ENCODE measurements at places on chromosomes 6 and 20.

GRCh38 chr6:15263780-15264374, 18.0 kb downstream of the JARID2 start:
- no peak for DNase-seq

GRCh38 chr20:51135926-51136715, 113.2 kb upstream of the KCNG1 start:
- no peak for DNase-seq

DNA sequence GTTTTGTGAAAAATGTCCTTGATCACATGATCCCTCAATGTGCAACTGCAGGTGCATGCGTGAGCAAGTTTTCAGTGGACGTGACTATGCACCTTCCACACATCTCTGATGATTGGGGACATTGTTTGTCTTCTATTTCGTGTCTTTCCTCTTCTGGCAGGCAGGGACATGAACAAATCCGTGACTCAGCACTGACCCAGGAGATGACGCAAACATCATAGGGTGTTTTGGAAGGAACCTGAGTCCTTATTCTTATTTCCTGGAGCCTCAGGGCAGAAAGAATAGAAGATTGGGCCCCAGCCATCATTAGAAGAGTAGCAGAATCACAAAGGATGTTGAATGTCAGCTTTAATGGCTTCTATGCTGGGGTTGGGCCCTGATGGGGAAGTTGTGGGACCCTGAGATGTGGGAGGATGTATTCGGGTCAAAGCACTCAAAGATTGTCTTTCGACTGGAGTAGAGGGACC, 11.9 kb upstream of the SIRPD start:
- peak; percentile 81 for DNase-seq

DNA sequence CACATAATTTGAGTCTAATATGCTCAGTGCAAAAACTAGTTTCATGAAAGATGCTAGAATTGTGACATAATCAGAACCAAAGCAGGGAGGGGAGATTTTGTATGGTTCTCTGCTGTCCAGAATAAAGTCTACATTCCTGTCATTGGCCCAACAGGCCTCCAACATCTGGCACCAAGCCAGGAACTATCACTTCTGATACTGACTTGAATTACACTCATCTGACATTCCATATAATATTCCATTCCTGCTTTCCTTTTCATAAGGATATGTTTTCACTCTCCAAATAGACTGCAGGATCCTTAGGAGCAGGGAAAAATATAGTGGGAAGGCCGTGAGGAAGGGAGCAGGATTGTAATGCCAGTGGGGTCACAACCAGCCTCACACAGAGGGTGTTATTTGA, 84.6 kb upstream of the BTN3A2 start:
- DNase-seq, result no peak

DNA sequence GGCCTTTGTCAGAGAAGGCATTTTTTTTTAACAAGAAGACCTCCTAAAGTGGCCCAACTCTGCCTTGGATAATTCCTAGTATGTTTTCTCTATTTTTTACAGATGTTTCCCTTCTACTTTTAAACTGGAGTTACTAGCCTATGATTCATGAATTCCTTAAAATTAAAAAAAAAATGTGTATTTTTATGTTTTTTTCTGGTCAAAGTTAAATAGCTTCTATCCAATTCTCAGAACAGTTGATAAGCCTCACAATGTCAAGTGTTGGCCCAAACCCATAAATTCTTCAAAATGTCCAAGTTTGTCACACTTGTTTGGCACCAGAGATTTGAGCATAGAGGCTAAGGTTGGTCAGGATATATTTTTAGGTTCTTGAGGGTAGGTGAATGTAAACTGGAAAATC, 64.0 kb downstream of the JAG1 start:
- DNase-seq, result no peak

- DNase-seq, result no peak
These were observed 192.4 kb downstream of the ZMYND8 start for GRCh38 chr20:47164140-47164539.

DNA sequence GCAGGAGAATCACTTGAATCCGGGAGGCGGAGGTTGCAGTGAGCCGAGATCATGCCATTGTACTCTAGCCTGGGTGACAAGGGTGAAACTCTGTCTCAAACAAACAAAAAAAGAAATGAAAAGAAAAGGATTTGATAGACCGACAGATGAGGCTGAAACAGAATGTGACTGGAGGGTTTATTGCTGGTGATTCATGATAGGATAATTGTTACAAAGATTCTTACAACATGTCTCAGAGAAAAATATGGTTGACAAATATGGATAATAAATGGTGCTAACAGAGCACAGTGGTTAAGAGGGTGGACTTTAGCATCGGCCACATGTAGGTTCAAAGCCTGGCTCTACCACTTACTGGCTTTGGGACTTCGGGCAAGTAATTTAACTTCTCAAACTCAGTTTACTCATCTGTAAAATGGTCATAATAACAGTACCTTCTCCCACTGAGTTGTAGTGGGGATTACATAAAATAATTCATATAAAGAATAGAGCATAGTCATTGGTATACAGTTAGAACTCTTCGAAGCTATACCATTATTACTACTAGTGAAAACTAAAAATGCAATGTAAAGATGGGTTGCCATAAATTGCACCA, 131.9 kb downstream of the MAP3K7 start:
- no peak for DNase-seq

GRCh38 chr20:40563296-40563950, 125.6 kb downstream of the MAFB start:
- DNase-seq, result no peak

- peak; percentile 53 for DNase-seq
These were observed 49.3 kb upstream of the MYL9 start for GRCh38 chr20:36491901-36492617.

DNA sequence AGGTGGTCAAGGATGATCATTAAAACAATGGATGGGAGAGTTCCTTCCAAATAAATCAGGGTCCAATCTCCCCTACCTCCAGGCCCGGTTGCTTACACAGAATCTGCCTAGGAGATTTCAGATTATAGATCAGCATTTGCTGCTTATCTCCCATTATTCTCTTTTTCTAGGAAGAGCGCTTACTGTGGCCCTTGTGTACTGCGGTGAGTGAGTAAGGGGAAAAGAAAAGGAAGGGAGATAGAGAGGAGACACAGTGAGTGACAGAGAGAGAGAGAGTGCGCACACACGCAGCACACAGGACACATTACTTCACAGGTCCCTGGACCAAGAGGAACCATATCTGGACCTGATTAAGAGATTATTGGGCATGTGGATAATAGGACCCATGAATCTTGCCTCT, 6.2 kb downstream of the LATS1 start:
- no peak for DNase-seq

GRCh38 chr6:163085861-163086623, 328.5 kb upstream of the QKI start:
- DNase-seq, result no peak

- no peak for DNase-seq
These were observed 85.0 kb downstream of the NFATC2 start for GRCh38 chr20:51457533-51457932.

- DNase-seq, result no peak
These were observed 41.7 kb downstream of the COL19A1 start for GRCh38 chr6:69907981-69908498.

DNA sequence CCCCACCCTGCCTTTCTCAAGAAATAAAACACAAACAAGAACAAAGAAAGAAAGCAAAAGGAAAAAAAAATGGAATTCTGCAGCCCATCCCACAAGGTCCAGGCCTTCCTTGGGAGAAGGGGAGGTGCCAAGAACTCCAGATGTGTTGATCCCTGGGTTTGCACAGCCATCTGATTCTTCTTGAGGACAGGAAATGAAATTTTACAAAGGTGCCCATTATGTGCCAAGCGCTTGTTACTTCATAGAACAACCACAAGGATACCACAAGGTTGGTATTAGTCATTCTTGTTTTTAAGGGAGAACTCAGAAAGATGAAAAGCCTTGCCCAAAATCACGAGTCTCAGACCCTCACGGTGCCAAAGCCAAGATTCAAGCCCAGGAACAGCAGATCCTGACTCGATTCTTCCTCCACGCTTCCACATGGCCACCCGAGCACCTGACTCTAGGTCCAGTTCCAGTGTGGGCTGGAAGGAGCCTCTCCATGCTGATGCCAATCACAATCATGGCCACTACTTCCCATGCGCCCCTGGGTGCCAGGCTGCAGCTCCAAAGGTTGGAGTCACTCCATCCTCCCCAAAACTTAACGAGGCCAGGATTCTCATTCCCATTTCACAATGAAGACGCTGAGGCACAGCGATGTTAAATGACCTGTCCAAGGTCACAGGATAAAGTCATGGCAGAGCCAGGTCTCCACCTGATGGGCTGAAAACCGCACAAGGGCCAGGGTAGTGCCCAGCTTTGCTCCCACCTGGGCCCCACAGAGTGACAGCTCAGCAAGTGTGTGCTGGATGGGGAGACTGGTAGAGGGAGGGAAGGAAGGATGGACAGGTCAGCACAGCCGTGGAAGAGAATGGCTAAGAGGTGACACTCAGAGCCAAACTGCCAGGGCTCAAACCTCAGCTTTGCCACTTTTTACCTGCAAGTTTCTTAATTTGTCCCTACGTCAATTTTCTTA, 66.7 kb upstream of the TOP1 start:
- peak; percentile 46 for DNase-seq

- no peak for DNase-seq
These were observed 18.3 kb downstream of the MPC1 start for GRCh38 chr6:166364456-166364855.

GRCh38 chr6:34288581-34288980, 39.8 kb upstream of the SMIM29 start:
- DNase-seq, result peak; percentile 38

DNA sequence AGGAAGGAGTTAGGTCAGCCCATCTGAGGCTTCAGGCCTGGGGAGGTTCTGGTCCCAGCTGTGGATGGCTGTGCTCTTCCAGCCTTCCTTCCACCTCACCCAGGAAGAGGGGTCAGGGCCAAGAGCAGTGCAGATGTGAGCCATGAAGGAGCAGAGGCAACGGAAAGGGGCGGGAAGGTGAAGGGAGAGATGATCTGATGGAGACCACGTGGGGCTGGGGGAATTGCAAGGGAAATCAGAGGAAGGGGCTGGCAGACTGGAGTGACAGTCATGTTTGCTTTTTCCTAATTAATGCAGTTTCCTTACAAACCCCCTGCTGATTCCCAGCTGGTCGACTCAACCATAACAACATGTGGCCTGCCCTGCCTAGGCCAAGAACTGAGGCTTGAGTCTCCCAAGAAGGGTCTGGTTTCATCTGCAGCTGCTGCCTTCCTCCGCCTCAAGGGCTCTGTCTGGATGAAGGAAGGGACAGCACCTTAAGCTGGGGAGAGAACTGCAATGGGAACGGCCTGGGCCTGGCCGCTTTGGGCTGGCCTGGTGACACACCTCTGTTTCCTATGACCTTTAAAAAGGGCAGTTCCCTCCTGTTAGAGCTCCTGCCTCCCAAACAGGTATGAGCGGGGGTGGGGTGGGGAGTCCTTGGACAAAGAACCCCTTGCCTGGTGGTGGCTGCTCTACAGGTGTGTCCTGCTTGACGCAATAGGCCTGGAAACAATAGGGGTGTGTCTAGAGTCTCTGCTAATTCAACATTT, 7.8 kb upstream of the MRPS18A start:
- DNase-seq, result no peak

GRCh38 chr6:165826487-165827189, 163.6 kb upstream of the PDE10A start:
- no peak for DNase-seq

DNA sequence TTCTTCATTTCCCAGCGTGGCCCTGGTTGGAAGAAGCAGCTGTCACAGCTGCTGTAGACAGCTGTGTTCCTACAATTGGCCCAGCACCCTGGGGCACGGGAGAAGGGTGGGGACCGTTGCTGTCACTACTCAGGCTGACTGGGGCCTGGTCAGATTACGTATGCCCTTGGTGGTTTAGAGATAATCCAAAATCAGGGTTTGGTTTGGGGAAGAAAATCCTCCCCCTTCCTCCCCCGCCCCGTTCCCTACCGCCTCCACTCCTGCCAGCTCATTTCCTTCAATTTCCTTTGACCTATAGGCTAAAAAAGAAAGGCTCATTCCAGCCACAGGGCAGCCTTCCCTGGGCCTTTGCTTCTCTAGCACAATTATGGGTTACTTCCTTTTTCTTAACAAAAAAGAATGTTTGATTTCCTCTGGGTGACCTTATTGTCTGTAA, 292.7 kb downstream of the ESR1 start:
- peak; percentile 94 for DNase-seq

GRCh38 chr6:34425132-34425497, 754 bp downstream of the RPS10 start:
- no peak for DNase-seq

DNA sequence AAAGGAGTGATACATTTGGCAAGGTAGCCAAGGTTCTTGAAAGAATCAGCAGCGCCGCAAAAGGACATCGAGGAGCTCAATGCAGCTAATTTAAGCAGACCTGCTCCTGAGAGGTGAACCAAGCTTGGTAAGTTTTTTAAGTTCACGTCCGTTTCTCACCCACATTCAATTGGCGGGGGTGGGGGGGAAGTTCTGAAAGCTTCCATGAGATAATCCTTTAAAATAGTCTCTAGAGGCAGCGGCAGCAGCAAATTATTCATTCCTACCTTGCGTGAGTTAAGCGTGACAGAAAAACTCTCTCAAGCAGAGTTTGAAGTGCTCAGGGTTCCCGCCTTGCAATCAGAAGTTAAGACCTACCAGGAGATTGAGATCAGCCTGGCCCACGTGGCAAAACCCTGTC, 97.3 kb upstream of the NHSL1 start:
- DNase-seq, result no peak

DNA sequence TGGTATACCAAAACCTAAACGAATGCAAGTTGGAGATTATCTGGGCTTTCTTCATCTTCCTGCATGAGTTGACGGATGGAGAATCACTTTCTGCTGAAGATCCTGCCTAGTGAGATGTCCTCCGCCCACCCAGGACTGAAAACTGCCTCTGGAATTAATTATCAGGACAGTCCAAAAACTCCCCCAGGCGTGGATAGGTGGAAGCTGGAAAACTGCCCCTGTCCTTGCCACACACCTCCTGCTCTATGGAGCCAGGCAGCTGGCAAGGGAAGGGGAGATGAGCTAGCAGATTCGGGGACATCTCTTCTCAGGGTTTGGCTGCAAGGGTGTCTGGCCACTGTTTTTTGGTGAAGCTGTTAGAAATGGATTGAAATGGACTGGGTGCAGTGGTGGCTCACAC, 89.3 kb upstream of the ZNFX1 start:
- no peak for DNase-seq

DNA sequence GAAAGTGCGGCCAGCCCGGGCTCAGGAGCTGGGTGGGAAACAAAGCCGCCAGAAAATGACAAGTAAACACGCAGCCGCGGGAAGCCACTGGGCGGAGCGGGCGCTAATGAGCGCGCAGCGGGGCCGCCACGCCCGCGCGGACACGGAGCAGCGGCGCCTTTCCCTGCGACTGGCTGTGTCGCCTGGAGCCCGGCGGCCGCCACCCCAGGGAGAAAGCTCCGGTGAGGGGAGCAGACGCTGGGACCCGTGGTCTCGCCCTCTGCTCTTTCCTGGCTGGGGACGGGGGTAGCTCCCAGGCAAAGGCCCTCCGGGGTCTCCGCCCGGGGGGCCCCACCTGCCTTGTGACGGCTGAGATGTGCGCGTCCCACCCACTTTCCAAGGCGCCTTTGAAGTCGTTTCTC, 54.9 kb downstream of the PRR18 start:
- peak; percentile 87 for DNase-seq

DNA sequence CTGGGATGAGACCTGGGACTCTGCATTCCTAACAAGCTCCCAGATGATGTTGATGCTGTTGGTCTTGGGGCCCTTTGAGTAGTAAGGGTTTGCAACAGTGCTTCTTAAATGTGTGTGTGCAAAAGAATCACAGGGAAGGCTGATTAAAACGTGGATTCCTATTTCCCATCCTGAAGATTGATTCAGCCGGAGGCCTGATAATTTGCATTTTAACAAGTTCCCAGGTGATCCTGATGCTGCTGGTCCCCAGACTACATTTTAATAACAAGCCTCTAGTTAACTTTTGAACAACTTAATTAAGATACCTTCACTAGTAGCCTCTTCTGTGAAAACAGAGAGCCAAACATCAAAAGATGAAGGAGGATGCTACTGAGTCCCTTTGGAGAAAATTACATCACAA, 156.4 kb upstream of the LAMP5 start:
- DNase-seq, result no peak
